ENCODE measurements at places on chromosomes 13 and 19.

- no peak for DNase-seq
Measured at GRCh38 chr13:101090287-101090686, 326.0 kb downstream of the NALCN start.

- DNase-seq: no peak
Measured at GRCh38 chr19:2275588-2276428, 6.2 kb downstream of the PEAK3 start.

- no peak for DNase-seq
Measured at GRCh38 chr13:113791226-113791625, 32.2 kb downstream of the TMEM255B start.

DNA sequence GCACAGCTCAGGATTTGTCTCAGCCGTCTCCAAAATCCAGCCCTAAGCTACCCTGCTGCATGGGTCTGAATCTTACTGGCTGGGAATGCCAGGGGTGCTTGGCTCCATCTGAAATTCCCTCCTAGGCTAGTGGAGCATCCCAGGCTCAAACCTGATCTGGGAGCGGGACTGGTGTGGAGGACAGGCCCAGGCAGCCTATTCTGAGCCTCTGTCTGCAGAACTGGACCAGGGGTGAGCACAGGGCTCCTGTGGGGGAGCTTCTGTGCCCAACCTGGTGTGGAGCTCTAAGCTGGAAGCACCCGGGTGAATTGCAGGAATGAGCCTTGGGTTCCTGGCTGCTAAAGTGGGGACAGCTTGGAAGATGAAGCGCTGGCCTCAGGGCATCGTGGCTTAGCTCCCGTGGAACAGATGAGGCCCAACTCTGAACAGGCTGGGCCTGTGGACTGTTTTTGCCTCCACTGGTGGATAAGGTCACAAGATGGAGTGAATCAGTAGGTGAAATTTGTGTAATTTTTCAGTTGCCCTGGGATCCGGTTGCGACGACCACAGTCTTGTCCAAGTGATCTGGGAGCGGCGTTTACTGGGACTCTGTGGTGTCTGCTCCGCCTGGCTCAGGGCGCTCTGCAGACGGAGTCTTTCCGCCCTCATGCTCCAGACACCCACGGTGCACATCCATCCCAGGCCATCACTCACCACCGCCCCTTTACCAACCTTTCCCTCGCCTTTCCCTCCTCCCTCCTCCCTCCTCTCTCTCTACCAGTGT is 79.5 kb downstream of the TEX29 start:
- DNase-seq: no peak

DNA sequence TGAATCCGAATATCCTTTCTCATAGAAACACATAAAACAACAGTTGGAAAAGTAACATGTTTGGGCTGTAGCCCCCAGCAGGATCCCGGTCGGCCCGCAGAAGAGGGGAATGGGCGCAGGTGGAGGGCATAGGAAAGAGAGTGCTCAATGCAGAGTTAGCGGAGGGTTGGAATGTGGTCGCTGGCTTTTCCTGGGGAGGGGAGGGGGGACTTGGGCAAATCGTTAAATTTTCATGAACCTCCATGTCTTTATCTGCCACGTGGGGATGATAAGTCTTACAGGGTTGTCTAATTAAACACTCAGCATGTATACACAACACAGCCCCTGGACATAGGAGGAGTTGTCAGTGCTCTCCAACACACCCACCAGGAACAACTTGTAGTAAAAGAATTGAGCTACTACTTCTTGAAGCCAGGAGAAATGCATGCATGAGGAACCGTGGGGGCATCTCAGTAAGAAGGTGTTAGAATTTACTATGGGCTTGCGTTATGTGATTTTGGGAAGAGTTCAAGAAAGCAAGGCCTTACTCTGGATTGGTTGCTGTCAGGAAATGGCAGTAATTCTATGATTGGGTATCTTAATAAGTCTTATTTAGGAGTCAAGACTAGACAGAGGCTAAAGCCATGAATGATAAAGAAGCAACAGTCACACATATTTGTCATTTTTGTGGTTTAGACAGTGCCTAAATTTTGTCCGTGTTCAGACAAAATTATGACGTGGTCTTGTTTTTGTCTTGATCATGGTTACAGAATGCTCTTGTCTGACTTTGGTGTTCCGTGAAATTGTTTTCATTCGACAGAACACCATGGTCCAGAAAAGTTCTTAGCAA is 671 bp upstream of the SLC46A3 start:
- peak; percentile 60 for DNase-seq

GRCh38 chr13:46753137-46753536 is 43.8 kb downstream of the ESD start:
- DNase-seq: no peak

Measured in foreskin fibroblast (primary cell).